ENCODE measurements at places on chromosomes 16 and 17. TPM values are rescaled to one million over a fixed set of nuclear protein-coding genes. Genes with fewer than 3 reads are reported as not detected.
A peak's percentile ranks its signal among the peaks of the same experiment; 100 is the strongest.

DNA sequence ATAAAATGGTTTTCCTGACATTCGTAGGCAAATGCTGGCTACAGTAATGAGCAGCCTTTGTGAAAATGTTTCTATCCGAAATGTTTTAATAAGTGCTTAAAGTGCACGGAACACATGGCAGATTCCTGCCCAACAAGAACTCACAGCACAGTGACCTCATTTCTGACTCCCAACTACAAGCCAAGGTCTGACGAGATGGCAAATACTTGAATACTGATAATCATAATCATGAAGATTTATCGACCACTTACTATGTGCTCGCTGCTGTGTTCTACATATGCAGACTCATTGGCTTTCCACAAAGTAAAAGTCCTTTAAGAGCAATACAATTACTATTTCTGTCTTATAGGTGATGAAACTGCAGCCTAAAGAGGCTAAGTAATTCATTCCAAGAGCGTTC lies 238.1 kb upstream of the CDH5 start:
- DNase-seq: no peak

- DNase-seq: no peak
Measured at GRCh38 chr16:54677308-54677950, 253.2 kb upstream of the IRX5 start.

GRCh38 chr16:89155184-89155679 lies 16.3 kb upstream of the CDH15 start:
- peak; percentile 74 for DNase-seq

DNA sequence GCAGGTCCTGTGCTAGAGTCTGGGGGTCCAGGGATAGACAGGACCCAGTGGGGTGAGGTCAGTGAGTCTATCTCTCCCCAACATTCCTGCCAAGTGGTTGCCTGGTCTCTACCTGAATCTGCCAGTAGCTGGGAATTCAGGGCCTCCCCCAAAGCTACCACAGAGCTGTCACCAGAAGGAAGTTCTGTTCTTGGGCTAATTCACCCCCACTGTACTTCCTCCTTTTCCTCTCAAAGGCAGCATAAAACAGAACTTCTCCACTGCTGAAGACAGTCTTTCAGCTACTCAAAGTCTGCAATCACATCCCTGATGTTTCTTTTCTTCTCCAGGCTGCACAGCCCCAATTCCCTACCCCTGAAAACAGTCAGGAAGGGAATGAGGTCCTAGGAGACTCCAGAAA lies 8.7 kb downstream of the CAMTA2 start:
- no peak for DNase-seq

GRCh38 chr17:50064253-50065001 lies 8.5 kb downstream of the ITGA3 start:
- DNase-seq: peak; percentile 71

DNA sequence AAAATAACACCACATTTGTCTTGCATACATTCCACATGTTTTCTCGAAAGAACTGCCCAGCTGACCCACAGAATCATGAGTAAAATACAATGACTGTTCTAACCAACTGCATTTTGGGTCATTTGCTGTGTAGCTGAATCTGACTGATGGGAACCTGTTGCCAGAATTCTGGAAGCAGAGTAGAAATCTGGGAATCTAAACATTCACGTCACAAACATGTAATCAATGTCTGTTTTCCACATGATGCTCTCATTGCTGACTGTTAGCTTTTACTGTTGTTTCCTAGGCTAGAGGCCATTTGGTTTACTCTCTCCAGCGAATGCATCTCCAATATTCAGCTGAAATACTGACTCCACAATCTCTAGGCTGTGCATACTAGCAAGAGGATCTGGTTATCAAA lies 710.1 kb downstream of the KCNJ2 start:
- no peak for DNase-seq

DNA sequence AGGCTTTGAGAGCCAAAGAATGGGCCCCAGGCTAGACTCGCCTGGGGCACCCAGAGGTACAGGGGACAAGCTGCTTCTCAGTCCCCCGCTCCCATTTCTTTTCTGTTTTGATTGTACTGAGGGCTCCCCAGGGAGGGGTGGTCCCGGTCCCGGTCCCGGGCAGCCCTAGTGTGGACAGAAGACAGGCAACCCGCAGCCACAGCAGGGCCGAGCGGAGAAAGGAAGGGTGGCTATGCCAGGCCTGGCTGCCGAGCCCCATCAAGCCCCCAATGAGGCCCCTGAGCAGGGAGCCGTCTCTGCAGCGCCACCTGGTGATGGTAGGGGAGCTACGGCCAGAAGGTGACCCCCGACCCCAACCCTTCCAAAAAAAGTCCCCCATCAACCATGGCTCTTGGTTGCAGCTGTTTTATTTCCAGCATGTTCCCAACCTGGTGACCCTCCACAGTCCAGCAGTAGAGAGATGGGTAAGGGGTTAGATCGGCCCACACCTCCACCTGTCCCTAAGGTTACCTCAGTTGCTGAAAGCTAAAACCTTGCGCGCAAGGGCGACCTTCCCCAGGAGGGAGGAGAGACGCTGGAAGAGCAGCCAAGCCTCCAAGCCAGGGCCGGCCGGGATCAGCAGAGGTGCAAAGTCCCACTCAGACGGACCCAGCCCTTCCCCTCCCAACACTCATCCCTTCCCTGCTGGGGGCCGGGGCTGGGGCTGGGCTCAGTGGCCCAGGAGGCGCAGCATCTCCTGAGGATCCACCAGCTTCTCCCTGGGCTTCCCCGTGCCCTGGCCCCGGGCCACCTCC lies 2.6 kb upstream of the GRIN2C start:
- DNase-seq: peak; percentile 82

- DNase-seq: no peak
Measured at GRCh38 chr16:62665269-62665668, 629.0 kb upstream of the CDH8 start.

DNA sequence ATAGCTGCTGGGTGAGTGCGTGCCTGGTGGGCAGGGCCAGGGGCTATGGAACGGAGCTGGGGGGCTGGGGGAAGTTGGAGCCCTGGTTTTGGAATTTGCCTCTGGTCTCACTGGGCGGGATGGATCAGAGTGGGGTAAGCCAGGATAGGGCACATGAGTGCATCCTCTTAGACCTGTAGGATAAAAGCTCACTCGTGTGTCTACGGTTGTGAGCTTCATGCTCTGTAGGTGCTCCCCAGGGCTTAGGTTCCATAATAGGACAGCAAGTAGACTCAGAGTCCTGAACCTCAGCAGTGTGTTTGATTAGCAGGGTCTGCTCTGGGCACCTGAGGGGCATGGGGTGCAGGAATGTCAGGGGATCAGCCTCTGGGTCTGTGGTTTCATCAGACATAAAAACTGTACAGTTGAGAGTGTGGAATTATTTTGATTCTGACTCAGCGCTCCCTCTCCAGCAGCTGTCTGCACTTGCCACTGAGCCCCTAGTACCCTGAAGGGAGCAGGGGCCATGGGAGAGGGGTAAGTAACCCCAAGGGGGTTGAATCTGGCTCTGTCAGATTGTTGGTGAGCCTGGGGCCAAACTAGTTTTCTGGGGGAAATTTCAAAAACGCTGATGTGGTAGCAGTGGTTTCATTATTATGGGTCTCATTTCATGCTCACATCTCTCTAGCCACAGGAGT lies 84.2 kb upstream of the LGALS9 start:
- DNase-seq: no peak

GRCh38 chr17:12579288-12579687 lies 86.4 kb upstream of the MYOCD start:
- DNase-seq: no peak

DNA sequence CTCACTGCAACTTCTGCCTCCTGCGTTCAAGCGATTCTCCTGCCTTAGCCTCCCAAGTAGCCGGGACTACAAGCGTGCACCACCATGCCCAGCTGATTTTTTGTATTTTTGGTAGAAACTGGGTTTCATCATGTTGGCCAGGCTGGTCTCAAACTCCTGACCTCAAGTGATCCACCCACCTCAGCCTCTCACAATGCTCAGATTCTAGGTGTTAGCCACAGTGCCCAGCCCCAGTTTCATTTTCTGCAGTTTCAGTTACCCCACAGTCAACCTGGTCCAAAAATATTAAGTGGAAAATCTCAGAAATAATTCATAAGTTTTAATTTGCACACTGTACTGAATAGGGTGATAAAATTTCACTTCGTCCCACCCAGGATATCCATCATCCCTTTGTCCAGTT lies 28.7 kb downstream of the KNOP1 start:
- no peak for DNase-seq

- DNase-seq: no peak
Measured at GRCh38 chr16:50833929-50834328, 92.0 kb downstream of the CYLD start.

GRCh38 chr16:63442246-63442645 lies 1406.0 kb upstream of the CDH8 start:
- DNase-seq: no peak

- no peak for DNase-seq
Measured at GRCh38 chr16:85828166-85828565, 28.7 kb downstream of the COX4I1 start.

GRCh38 chr16:70553645-70554044 lies 30.0 kb downstream of the SF3B3 start:
- DNase-seq: no peak

DNA sequence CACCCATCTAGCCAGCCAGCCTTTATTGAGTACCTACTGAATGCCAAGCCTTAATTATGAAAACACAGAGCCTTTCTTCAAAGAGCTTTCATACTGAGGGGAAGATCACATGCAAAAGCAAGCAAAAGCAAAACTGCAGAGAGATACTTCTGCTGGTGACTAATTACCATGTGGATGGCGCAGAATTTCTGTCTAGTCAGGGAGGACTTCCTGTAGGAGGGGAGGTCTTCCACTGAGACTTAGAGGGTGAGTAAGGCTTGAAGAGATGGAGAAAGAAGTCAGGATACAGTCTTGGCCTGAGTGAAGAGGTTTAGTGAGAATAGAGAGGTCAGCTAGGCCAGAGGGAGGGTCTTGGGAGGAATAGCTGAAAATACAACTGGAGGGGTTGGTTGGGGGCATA lies 53.9 kb upstream of the CCL2 start:
- no peak for DNase-seq

- no peak for DNase-seq
Measured at GRCh38 chr17:48522031-48522653, 8.7 kb downstream of the HOXB1 start.

GRCh38 chr17:70091696-70092095 lies 16.7 kb downstream of the KCNJ16 start:
- no peak for DNase-seq

DNA sequence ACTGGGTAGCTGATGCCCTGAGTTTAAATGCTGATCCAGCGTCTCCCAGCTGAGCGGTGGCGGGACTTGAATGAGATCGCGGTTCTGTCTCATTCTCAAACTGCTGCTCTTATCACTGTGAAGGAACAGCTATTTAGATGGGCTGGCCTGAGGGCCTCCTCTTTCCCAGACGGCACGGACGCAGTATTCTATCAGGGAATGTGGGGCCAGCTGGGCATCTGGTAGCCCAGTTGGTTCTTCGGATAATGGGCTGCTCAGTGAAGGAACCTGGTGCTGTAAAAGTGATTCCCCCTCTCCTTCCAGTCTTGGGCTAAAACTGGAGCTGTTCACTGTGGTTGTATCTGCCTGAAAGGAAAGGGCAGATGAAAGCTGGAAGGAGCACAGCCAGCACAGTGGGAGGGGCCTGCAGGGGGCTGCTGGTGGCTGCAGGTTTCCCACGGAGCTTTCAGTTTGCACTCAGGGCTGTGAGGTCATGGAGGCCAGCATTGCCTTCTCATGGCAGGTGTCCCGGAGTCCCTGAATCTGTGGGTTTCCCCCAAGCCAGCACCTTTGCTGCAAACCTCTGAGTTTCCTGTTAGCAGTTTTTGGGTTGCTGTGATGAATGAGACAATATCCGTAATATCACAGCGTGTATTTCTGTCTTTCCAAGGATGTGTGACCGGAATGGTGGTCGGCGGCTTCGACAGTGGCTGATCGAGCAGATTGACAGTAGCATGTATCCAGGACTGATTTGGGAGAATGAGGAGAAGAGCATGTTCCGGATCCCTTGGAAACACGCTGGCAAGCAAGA lies 3.6 kb downstream of the IRF8 start:
- DNase-seq: no peak

- DNase-seq: no peak
Measured at GRCh38 chr16:47037396-47037745, 63.9 kb upstream of the DNAJA2 start.

The ABCA10 gene
- total RNA-seq: 5.7 TPM

The BCKDK gene
- total RNA-seq: 43.4 TPM

The EXOC3L1 gene
- 1.9 TPM for total RNA-seq

The BEAN1 gene
- 1.6 TPM for total RNA-seq

The SLC13A2 gene
- not detected for total RNA-seq

The FBXL16 gene
- total RNA-seq: 0.32 TPM

The CMTM2 gene
- total RNA-seq: not detected

The ACE gene
- total RNA-seq: 4.3 TPM

The GPR142 gene
- 0.15 TPM for total RNA-seq

The GPR139 gene
- not detected for total RNA-seq

The ATPAF2 gene
- total RNA-seq: 30.5 TPM

Data from left cardiac atrium (tissue), 4 donors.